ENCODE measurements at places on chromosomes 11 and 22. TPM values are rescaled to one million over a fixed set of nuclear protein-coding genes. Genes with fewer than 3 reads are reported as not detected.

Gene ADM2
- 3.0 TPM for total RNA-seq

Gene SERPIND1
- not detected for total RNA-seq

Gene OR4C3
- total RNA-seq = not detected

Gene DERL3
- total RNA-seq = 14.8 TPM

Gene OR6A2
- total RNA-seq = 0.50 TPM

Gene SAA1
- not detected for total RNA-seq

Gene PTPRJ
- total RNA-seq = 52.2 TPM

Gene OR2AG1
- total RNA-seq = not detected

Gene OTOG
- not detected for total RNA-seq

Gene OR5A1
- total RNA-seq = not detected

Gene P2RY2
- total RNA-seq = not detected

Gene PRR33
- total RNA-seq = not detected

Gene NXPE2
- not detected for total RNA-seq

Gene TTC38
- total RNA-seq = 19.2 TPM

Gene FAT3
- not detected for total RNA-seq

Gene UBQLNL
- not detected for total RNA-seq

Gene SHISAL1
- total RNA-seq = not detected

Gene TEAD1
- total RNA-seq = 0.66 TPM

Gene ZNF74
- 17.0 TPM for total RNA-seq

Gene CYTH4
- 44.9 TPM for total RNA-seq

Gene SCN3B
- not detected for total RNA-seq

Gene TMEM134
- total RNA-seq = 58.3 TPM

Gene GAL3ST1
- total RNA-seq = not detected

Gene CCDC87
- total RNA-seq = 0.21 TPM

Gene ACTN3
- 0.07 TPM for total RNA-seq

Gene OR6T1
- total RNA-seq = not detected

Gene OR52H1
- not detected for total RNA-seq

Gene FADS3
- total RNA-seq = 13.5 TPM

Gene MPPED2
- total RNA-seq = not detected

Gene PICK1
- 11.9 TPM for total RNA-seq

Gene MYOD1
- not detected for total RNA-seq

Gene C22orf31
- total RNA-seq = not detected

Gene CCDC188
- total RNA-seq = 0.14 TPM

Gene KIF18A
- total RNA-seq = 15.5 TPM

Gene MMP12
- total RNA-seq = not detected

Gene TRPM5
- total RNA-seq = not detected

Gene TTC36
- 0.65 TPM for total RNA-seq

Gene GTPBP1
- total RNA-seq = 102 TPM

Gene NPTXR
- 0.98 TPM for total RNA-seq

Gene SLC22A9
- total RNA-seq = not detected

Gene RCOR2
- 0.28 TPM for total RNA-seq

Gene SNX32
- total RNA-seq = 1.2 TPM

Gene CDCA5
- 95.1 TPM for total RNA-seq

Gene SSTR3
- total RNA-seq = 3.5 TPM

Gene PNPLA3
- 1.0 TPM for total RNA-seq

Gene TTC28
- total RNA-seq = 1.3 TPM

Gene DKK3
- total RNA-seq = not detected

Gene KCNK7
- 1.3 TPM for total RNA-seq

Gene ACCSL
- total RNA-seq = not detected
